Large intestine (tissue), 12 donors: ENCODE measurements at places on chromosomes 6 and 20.
A peak's percentile ranks its signal among the peaks of the same experiment; 100 is the strongest.

GRCh38 chr6:159390381-159390780 is 221.2 kb downstream of the FNDC1 start:
- peak; percentile 5 for DNase-seq

- DNase-seq = no peak
Observed at GRCh38 chr6:148306286-148306685, 36.4 kb upstream of the SASH1 start.

- no peak for DNase-seq
Observed at GRCh38 chr20:46549188-46549972, 1.1 kb downstream of the OCSTAMP start.

DNA sequence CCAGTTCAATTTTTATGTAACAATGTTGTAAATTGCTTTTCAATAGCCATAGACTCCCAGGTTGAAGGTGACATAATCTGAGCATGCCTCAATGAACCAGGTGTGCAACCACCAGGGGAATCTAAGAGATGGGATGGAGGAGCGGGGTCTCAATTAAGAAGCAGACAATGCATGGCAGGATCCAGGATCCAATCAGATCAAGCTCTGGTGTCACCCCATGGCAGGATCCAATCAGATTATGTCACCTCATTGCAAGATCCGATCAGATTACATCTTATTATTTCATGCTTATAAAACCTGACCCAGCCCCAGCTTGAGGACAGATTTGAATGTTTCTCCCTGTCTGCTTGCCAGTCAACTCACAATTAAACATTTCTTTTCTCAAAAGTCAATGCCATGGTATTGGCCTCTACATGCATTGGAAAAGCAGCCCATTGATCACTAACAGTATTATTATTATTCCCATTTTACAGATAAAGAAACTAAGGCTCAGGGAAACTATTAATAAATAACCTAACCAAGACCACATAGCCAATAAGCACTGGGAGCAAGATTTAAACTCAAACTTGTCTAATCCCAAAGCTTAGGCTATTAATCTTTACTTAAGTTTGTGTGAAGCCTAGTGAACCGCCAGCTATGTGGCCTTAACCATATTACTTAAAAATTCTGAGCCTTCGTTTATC is 14.3 kb upstream of the SIRT5 start:
- DNase-seq = no peak

DNA sequence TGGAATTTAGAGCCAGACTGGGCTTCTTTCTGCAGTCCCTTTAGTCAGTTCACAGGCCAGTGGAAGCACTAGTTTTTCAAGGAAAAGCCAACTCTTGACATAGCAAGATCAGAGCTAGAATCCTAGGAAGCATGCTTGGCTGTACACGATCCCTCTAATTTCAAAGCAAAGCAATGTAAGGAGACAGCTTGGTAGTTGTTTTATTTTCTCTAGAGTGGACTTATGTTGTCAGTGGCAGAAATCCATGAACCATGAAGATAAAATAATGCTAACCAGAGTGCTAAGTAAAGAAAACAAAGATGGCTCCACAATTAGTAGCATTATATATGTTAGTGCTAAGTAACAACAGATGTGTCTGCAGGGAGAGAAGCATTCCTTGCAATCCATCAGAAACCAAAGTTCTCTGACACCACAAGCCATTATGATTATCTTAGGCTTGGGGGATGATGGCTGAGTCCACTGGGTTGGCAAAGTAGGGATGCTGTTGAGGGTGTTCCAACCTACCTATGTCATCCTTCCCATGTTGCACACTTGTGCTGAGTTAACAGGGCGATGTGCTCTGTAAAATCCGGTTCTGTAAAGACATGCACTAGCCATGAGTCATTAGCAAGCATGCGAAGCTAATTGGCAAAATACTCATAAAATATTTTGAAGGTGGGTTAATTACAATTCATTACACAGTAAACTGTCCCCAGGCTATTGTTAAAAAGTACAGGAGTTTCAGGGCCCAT is 115.2 kb downstream of the BMP2 start:
- no peak for DNase-seq

GRCh38 chr6:44800784-44801592 is 413.5 kb downstream of the CDC5L start:
- no peak for DNase-seq

DNA sequence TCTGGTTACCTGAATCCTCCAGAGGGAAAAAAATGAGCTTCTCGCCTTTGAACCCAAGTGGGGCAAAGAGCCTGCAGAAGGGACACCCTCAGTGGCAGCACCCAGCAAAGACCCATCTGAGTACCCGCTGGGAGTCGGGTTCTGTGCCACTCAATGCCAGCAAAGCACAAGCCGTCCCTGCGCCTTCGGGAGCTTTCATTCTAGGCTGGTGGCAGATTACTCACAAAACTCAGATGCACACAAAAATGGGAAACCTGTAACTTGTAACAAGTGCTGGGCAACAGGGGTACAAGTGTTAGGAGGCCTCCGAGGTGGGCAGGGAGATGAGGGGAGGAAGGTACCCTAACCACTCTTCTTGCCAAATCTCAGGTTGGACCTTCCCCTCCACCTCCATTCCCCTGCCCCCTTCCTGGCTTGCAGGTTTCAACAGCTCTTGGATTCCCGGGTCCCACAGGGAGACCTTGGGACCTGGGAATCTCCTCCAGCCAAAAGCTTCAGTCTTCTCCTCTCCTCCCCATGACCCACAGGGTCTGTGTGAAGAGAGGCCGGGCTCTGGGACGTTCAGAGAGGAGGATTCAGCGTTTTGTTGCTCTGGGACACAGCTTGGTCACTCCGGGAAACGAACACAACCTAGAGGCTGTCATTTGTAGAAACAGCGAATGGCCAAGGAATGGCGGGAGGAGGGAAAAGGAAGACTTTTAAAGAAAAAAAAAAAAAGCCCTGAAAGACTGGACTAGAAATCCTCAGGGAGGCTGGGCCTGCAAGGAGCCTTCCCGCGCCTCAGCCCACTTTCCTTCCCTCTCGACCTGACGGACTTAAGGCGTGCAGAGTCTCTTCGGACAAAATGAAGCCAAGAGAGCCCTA is 1.2 kb upstream of the PARD6B start:
- no peak for DNase-seq

- no peak for DNase-seq
Observed at GRCh38 chr6:142322066-142322465, 20.3 kb downstream of the ADGRG6 start.

- DNase-seq = no peak
Observed at GRCh38 chr6:99478483-99478882, 36.7 kb downstream of the USP45 start.

- no peak for DNase-seq
Observed at GRCh38 chr6:132100388-132100990, 149.3 kb upstream of the CCN2 start.

DNA sequence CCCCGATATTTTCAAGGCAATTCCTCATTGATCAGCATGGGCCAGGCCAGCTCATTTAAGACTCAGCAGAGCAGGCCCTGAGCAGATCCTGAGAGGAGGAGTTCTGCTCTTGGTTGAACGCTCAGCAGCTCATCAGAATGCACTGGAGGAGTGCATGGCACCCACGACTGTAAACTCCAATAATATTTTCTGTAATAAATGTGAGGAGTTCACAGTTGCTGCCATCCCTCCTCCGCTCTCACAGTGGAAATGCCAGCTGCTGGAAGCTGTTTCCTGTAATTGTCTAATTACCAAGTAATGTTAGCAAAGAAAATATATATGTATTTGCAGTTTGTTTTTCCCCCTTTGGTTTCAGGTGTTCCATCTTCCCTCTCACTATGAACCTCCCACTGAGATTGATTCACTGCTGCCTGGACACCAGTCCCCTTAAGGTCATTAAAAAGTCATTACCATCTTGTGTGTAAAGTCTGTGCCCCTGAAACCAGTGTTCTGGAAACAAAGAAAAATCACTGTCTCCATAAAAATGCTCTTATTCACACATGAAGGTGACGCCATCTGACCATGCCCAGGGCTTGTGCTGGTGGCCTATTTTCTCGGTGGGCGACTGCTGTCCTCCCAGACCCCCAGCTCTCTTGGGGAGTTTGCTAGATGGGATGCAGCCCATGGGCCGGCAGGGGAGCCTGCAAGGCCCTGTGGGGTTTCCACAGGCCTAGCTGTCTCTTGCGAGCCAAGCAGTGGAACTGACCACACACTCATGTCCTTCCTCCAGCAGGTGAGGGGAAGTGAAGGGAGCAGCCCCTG is 374.2 kb downstream of the ZFAND3 start:
- DNase-seq = no peak

DNA sequence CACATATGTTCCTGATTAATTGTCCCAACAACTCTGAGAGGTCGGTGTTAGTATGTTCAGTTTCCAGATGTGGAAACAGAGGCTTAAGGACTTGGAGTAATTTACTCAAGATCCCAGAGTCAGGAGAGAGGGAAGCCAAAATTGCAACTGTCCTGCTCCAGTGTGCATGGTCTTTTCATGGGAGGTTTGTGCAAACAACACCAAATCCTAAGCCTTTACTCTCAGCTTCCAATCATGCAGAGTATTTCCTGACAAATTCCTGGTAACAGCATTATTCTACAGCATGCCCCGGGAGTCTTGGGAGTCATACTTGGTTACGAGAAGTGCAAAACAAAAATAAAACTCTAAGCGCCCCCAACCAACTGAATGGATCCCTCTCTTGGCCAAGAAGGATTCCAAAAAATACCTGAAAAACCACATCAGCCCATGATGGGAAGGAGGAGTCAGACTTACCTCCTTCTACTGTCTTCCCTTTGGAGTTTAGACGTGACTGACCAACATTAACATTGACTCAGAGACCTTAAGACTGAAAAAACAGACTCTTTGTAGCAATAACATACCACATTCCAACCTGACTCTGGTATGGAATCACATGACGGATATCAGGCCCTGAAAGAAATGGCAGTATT is 30.8 kb upstream of the PPP1R3G start:
- no peak for DNase-seq

DNA sequence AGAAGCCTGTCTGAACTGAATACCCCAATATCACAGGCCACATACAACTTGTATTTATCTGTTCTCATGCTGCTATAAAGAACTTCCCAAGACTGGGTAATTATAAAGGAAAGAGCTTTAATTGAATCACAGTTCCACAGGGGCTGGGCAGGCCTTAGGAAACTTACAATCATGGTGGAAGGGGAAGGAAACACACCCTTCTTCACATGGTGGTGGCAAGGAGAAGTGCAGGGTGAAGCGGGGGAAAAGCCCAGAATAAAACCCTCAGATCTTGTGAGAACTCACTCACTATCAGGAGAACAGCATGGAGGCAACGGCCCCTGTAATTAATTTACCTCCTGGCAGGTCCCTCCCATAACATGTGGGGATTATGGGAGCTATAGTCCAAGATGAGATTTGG is 50.3 kb upstream of the FNDC1 start:
- no peak for DNase-seq

GRCh38 chr6:56087421-56087820 is 160.0 kb downstream of the COL21A1 start:
- no peak for DNase-seq

GRCh38 chr20:47642118-47642517 is 140.4 kb downstream of the NCOA3 start:
- no peak for DNase-seq

GRCh38 chr6:70175770-70176169 is 127.1 kb downstream of the COL9A1 start:
- DNase-seq = no peak

GRCh38 chr20:58403272-58403671 is 14.2 kb downstream of the VAPB start:
- DNase-seq = no peak

GRCh38 chr6:147564556-147564955 is 56.1 kb downstream of the SAMD5 start:
- DNase-seq = no peak

GRCh38 chr6:14545496-14545895 is 427.9 kb downstream of the CD83 start:
- DNase-seq = no peak

GRCh38 chr6:130886966-130887365 is 59.8 kb downstream of the SMLR1 start:
- no peak for DNase-seq

DNA sequence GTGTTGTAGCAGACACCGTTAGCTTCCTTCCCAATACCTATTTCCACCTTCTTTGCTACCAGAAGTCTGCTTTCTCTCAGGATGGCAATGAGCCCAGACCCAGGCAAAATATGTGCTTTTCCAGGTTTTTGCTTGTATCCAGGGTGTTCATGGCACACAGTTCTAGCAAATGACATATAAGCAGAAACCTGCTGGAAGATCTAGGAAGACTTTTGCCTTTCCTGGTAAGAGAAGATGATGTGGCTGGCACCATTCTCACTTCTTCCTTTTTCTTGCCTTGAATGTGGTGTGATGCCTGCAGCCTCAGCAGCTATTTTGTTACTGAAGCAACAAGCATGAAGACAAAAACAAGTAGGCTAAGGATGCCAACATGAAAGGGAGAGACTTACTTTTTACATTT is 19.2 kb upstream of the TBC1D22B start:
- no peak for DNase-seq

DNA sequence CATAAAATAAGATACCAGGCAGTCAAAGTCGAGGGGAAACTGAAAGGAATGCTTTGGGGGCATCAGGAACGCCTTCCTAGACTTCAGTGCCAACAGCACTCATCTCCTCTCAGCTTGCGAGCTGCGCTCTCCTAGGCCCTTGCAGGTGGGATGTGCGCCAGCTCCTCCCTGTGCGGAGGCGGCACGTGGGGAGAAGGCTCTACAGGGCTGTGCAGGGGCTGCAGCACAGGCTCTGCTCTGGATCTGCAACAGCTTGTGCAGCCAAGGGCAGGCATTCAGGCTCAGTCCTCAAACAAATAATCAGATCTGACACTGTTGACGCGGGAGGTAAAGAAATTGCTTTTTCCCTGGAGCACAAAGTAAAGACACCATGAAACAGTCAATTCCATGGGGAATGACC is 144.8 kb downstream of the TTLL2 start:
- no peak for DNase-seq

DNA sequence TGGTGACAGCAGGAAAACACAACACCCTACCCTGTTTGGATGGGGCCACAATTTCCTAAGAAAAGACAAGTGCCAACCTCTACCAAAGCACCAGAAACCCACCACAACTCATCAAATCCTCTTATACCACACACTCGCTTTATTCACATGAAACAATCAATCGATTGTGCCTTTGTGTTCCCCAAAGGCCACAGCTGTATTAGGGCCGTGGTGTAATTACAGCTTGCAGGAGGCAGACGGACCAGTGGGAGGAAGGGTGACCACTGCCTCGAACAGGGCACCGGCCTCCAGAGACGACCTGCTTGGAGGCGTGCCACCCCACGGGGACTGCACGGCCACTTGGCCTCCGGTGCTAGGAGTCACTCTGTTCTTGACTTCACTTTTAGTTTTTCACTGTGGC is 264.1 kb downstream of the FOXC1 start:
- no peak for DNase-seq

DNA sequence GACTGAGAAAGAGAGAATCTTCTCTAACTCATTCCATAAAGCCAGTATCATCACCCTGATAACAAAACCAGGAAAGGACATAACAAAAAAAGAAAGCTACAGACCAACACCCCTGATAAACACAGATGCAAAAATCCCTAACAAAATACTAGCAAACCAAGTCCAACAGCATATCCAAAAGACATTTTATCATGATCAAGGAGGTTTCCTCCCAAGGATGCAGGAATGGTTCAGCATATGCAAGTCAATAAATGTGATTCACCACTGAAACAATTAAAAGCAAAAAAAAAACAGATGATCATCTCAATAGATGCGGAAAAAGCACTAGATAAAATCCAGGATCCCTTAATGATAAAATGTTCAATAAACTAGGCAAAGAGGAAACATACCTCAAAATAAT is 24.5 kb upstream of the ALDH8A1 start:
- DNase-seq = no peak

- DNase-seq = peak; percentile 25
Observed at GRCh38 chr6:166306378-166307081, 1.7 kb downstream of the PRR18 start.

GRCh38 chr6:97214671-97215070 is 68.3 kb downstream of the MMS22L start:
- no peak for DNase-seq

GRCh38 chr6:15434263-15434662 is 188.4 kb downstream of the JARID2 start:
- no peak for DNase-seq
